ENCODE measurements at places on chromosomes 2 and 18. TPM values are rescaled to one million over a fixed set of nuclear protein-coding genes. Genes with fewer than 3 reads are reported as not detected.

MAB21L4 gene
- not detected for total RNA-seq

ZC3H8 gene
- total RNA-seq, result 19.6 TPM

EGR4 gene
- not detected for total RNA-seq

PAX8 gene
- under 0.01 TPM for total RNA-seq

DNA sequence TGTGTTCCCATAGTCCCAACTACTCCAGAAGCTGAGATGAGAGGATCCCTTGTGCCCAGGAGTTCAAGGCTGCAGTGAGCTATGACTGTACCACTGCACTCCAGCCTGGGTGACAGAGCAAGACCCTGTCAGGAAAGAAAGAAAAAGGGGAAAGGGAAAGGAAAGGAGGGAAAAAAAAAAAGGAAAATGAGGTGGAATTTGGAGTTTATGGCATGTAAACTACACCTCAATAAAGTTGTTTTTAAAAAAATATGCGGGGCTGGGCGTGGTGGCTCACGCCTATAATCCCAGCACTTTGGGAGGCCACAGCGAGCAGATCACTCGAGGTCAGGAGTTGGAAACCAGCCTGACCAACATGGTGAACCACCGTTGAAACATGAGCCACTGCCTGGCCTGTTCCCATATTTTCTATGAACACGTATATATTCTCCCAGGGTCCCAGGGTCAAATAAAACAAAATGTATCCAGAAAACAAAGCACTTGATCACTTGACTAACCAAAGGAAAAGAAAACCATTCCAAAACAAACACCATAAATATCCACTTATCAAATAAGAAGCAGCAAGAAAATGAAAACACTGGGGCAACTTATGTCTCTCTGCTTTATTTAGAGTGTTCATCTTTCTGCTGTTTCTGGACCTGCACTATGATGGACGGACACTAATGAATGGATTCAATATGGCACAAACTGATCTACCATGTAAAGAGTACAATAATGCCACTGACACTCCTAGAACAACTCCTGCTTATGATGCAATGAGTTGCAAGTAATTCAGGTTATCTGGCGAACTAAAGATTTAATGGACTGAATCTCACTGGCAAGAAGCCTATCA, 56.8 kb downstream of the ASXL2 start:
- no peak for DNase-seq

GRCh38 chr18:45370255-45371010, 244.8 kb upstream of the SLC14A2 start:
- DNase-seq, result no peak

DNA sequence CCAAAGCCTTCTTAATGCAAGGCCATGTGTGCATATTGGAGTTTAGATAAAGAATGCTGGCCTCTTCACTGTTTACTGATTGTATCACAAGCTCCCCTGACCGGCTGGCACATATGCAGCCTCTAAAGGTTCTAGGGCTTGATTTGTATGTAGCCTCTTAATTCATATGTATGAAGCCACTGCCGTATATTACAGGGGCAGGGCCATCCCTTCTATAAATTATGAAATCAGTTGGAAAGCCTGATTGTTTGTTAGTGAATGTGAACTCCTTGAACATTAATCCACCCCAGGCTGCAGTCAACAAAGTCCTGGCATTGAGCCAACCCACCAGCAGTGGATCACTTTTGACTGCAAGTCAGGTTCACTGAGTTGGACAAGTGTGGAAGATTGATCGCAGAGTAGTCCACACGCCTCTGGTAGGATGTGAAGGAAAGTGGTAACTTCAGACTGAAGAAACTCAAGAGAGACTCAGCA, 61.6 kb upstream of the PARD3B start:
- DNase-seq, result no peak

DNA sequence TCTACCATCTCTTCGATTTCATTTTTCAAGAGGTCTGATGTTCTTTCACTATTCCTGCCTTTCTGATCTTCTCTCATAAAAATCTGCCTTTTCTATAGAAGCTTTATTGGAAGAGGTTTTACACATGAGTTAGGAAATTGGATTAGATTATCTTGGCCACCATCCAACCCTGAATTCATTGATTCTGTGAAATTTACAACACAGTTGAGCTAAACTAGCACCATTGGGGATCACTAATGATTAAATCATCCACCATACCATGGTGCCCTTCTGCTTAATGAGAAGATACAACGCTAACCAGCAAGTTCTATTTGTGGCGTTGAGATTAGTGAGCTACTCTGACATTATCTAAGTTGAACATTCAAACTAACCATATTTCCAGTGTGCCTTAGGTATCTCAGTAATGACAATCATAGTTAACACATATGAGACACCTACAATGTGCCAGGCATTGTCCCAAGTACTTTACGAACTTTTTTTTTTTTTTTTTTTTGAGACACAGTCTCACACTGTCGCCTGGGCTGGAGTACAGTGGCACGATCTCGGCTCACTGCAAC, 17.3 kb upstream of the LBH start:
- no peak for DNase-seq

Measured in frontal cortex (tissue), 4 donors.